Stimulated activated CD4-positive, alpha-beta T cell treated with anti-CD3 and anti-CD28 coated beads, Interleukin-12 subunit alpha, Interleukin-12 subunit beta, amount 100 ng/mL, for 48 hours (primary cell): ENCODE measurements at places on chromosomes 5 and 9.

GRCh38 chr9:108515856-108516255 lies 339.9 kb downstream of the ACTL7B start:
- no peak for DNase-seq

DNA sequence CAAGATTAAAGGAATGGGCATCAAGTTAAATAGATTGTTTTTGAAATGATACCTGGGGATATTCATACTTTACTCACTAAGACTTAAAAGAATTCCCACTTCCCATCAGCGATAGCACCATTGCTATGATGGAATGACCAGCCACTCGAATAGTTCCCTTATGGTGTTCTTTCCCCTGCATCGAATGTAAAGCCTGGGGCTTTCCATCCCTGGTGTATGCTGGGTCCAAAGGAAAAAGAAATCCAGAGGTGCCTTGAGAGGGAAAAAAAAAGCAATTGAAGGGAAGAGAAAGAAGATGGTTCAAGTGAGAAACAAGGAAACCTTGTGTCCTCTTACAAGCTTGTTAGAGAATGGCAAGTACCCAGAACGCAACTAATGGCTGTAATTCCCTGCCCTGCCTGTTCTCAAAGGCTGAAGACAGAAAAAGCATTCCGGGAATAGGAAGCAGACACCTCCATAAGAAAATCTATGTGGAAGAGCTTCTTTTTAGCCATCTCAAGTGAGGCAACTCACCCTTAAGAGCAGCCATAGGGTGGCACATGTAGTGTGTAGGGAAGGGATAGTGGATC lies 351.1 kb upstream of the DAB2 start:
- no peak for DNase-seq

DNA sequence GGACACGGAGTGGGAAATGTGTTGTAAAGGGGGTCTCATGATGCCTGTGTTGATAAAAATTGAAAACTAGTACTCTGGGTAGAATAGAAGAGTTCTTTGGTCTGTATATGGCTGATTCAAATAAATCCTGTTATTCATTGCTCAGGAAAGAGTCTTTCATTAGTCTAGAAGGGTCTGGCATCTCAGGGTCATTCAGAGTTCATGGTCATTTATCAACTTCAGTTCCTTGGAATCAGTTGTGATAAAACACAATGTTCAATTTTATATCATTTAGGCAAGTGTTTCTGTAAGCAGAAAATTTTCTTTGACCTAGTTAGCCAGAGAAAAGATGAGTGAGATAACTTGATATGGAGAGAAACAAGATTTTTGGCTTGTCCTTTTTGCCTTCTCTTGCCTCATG lies 36.3 kb downstream of the SPATA31D1 start:
- DNase-seq: no peak

DNA sequence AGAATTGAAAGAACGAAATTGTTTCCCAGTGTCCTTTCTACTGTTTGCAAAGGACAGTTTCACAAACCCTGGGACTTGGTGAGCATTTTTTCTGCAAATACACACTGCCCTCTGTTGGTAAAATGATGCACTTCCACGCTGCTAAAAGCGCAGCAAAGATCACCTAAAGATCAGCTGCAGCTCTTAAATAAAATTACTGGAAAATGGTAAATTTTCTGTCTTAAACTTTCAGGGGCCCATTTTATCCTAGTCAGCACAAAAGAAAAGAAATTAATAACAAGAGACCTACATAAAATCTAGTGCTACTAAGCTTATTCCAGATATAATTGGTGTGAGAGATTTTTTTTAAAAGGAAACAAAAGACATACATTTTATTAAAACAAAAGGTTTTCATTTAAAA lies 566.0 kb downstream of the CAAP1 start:
- no peak for DNase-seq

DNA sequence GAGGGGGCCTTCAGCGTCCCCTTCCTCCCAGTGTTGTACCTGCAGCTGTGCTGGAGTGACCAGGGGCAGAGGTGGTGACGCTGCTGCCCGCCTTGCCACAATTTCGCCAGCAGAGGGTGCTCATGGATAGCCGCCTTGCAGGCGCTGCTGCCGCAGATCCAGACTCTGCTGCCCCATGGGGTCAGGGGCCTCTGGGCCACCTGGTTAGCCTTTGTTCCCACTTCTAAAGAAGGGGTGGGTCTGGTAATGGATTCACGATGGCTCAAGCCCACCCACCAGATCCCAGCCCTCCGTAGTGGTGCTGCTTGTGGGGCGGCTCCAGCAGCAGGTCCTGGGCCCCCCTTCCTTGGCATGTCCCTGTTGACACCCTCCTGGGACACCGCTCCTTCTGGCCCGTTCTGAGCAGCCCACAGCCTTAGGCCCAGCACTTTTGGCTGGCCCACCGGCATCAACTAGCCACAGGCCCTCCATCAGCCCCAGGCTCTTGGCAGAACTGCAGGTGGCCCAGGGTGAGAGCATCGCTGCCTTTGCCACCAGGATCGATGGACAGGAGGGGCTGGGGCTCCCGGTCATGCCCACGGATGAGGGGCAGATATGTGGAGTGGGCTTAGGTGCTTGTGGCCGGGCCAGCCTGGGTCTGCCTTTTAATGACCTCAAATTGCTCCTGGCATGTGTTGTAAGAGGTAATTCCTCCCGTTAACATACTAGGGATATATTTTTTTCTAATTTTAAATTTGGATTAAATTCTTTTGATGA lies 57.2 kb downstream of the COL5A1 start:
- peak; percentile 40 for DNase-seq

GRCh38 chr5:121366515-121366914 lies 485.2 kb upstream of the FTMT start:
- DNase-seq: no peak

DNA sequence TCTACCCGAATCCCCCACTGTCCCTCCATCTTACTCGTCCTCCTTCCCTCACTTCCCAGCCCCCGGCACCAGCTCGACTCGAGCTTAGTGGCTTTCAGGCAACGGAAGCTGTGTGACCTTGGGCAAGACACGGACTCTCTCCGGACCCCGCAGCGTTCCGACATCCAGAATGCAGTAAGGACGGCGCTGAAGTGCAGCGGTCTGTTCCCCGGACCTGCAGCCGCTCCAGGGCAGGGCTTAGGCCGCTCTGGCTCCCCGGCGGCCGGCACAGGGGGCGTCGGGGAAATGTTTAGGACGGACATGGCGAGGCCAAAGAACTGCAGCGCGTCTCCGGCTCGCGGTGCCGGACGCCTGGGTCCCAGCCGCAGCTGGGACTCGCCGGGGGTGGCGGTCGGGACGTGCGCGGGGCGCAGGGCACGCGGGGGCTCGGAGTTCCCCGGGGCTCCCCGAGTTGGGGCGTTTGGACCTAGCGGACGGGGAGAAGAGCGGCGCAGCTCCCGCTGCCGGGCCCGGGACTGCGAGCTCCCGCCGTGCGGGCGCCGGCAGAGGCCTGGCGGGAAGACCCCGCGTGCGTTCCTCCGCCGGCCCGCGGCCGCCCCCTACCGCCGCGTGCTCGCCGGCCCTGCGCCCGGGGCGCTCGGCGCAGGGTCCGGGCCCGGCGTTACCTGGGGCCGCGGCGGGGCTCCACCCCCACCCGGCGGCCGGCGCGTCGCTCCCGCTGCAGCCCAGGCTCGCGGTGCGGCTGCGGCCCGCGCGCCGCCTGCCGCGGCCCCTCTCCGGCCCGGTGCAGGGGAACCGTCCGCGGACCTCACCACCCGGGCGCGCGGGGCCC lies 5.6 kb upstream of the RNF44 start:
- DNase-seq: no peak

GRCh38 chr9:127058011-127058644 lies 64.3 kb downstream of the ANGPTL2 start:
- no peak for DNase-seq

GRCh38 chr5:39547553-39548154 lies 122.9 kb upstream of the DAB2 start:
- no peak for DNase-seq

DNA sequence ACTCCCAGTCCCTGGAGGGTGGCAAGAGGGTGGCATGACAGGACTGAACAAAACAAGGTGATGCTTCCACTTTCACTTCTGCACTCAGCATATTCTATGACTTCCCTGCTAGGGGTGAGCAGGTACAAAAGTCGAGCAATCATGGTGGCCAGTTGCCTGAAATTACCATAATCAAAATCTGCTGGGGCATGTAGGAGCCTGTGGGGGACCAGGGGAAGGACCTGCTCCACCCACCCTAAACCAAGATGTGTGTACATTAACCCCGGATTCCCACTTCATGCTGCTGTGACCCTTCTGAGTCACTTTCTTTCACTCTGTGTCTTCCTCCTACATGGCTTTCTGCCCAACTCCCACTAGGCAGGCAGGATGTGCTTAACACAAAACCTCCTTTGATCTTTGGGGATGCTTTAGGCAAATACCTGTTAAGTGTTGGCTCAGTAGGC lies 73.3 kb upstream of the PHF24 start:
- peak; percentile 15 for DNase-seq

DNA sequence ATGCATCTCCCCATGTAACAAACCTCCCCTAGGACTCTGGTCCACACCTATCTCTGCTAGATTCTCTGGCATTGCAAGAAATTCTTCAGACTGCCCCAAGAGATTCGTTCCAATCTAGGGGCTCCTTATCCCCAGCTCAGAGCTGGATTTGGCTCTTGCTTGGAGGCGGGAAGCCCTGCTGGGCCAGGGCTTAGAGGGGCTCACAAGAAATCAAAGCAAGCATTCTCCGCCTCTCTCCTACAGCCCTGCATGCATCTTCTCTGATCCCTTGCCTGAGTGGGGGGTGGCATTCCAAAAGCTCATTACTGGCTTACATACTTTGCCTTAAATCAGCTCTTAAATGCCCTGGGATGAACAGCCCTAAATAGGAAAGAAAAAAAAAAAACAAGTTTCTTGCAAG lies 75.8 kb downstream of the KCNIP1 start:
- no peak for DNase-seq

DNA sequence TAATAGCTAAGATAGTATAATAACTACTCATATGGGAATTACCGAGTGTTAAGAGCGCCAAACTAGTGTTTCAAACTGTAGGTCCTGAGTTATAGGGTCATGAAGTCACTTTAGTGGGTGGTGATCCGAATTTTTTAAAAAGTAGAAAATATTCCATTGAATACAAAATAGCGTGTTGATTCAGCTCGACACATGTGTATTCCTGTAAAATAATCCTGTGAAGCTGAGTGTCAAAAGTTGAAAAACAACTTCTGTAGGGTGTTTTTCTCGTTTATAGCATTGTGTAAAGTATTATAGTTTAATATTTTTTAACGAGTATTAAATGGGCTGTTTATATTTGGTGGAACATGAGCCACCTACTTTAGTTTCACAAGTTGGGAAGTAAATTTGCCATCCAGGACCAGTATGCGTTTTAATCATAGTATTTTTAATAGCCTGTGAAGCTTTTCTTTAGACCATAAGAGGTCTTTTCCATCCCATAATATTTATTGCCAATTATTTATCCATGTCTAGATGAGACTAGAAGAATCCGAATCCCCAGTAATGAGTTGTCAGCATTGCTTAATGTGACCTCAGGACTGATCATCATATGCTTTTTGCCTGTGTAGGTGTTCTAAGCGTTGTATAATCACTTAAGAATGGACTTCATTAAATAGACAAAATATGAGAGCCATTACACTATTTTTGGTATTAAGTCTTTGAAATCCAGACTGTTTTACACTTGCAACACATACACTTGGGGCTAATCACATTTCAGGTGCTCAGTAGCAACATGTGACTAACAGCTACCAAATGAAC lies 84.1 kb downstream of the PTPDC1 start:
- no peak for DNase-seq

DNA sequence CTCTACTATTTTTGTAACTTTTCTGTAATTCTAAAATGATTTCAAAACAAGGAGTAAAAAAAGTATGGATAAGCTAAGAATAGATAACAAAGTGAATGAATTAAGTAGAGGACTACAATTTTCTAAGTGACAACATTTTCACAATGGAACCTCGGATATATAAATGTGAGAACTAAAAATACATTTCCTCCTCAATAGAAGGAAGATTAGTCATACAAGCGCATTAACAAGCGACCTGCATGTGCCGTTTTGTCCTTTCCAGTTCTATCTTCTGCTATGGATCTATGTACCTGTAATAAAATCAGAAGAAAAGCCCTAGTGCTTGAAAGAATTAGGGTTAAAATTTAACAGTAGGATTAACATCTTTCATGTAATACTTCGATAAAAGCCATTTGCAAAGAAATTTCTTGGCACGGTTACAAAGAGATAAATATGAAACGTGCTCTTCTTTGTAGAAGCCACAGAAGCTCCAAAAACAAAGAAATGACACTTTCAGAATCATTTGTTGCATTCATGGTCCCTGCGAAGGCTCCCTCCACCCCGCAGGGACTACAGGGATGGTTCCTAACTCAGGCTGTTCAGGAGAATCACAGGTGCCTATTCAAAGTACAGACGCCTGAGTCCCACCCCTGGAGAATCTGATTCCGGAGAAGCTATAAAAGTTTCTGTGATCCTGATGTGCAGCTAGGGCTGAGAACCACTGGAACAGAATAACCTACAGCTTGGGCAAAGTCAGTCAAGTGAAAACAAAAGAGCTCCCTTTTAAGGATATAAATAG lies 216.6 kb upstream of the EFNA5 start:
- DNase-seq: no peak

- no peak for DNase-seq
Observed at GRCh38 chr5:65928322-65928752, 2.0 kb downstream of the ERBIN start.

GRCh38 chr5:57176350-57176857 lies 2.5 kb downstream of the GPBP1 start:
- no peak for DNase-seq

DNA sequence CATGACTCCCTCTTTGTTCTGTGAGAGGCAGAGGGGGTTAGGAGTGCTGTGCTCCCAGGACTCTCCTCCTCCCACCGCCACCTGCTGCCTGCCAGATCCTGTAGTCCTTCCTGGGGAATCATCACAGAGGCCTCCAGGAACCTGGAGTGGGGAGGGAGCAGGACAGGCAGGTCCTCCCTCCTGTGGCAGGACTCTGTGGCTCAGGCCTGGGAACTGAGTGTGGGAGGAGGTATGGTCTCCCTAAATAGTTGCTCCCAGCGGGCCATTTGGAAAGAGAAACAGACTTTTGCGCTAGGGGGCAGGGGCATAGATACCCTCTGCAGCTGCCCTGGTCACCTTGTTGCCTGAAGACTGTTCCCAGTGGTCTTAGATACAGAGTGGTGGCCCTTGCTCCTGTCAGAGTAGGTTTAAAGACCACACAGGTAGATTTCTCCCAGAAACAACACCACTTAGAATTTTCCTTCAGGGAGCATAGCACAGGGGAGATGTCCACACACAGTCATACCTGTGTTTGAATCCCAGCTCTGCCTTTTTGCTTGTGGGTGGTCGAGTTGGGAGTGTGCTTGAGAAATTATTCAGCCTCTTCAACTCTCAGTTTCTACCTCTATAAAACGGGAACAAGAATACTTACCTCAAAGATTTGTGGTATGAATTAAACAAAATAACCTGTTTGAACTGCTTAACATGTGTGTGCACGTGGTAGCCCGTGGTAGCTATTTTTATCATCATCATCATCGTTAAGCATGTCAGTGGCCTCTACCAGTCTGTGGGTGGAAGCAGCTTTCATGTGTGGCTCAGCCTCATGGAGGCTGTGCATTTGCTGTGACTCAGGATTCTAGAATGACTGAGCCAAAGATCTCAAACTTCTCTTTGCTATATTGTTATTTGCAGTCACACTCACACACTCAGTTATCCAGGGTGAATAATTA lies 55.8 kb downstream of the SLC22A5 start:
- peak; percentile 76 for DNase-seq

DNA sequence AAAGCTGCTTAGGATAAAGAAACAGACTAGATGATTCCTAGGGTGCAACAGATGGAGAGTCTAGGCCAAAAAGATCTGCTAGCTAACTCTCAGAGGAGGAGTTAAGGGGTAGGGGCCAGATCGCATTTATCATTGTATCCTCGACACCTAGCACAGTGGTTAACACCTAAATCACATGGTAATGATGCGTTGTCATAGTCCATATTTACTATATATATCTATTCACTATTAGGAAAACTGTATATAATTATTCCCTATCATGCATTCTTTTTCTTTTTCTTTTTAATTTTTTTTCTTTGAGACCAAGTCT lies 92.8 kb upstream of the SLC44A1 start:
- DNase-seq: no peak
